ENCODE measurements at places on chromosomes 1 and 21.
A peak's percentile ranks its signal among the peaks of the same experiment; 100 is the strongest.

DNA sequence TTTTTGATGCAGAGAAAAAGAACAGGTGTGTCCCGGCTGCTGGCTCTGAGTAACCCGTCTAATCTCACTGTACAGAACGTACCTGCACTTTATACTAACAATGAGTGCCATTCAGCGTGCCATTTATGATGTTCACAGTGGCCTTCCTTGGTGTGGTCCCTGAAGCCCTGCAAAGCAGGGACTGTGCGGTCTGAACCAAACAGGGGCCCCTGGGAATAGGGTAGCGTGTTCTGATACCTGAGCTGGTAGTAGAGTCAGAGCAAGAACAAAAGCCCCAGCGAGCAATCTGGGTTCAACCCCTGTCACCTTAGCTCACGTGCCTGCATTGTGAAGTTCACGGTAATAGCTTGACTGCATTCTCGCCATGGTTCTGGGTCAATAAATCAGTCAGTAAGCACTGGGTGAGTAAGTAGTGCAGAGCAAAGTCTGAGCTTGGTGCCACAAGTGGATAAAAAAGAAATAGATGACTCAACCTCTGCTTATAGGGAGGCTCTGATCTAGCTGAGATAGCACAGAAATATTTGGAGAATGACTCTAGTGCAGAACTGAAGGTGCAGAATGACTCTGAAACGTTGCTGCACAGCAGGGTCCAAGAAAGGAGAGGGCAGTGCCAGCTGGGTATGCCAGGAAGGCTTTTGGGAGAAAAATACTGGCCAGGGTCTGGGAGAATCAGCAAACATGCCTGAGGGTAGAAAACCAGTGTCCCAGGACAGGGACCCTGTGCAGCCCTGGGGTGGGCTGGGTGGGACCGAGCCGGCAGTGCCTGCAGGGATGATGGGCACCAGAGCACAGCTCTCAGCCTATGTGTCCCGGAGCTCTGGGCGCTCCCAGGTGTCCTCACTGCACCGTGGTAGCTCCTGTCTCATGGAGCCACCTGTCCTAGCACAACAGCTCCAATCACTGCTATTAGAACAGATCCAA, 125.9 kb downstream of the RHOU start:
- DNase-seq = no peak

GRCh38 chr1:89069951-89070350, 4.9 kb upstream of the GBP1 start:
- DNase-seq = no peak

DNA sequence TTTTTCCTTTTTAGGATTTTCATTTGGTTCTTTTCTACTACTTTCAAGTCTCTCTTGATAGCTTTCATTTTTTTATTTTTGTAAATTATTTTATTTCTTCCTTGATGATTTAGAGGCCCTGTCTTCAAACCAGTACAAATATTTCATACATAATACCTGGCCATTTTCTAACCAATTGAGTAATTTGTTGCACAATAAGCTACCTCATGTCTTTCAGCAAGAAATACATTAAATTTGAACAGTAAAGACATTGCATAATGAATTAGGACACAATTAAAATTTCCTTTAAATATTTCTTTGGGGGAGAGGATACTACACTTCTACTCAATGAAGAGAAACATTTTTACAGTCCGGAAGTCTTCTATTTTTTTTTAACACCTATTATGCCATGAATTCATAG, 15.6 kb upstream of the COL9A2 start:
- no peak for DNase-seq

DNA sequence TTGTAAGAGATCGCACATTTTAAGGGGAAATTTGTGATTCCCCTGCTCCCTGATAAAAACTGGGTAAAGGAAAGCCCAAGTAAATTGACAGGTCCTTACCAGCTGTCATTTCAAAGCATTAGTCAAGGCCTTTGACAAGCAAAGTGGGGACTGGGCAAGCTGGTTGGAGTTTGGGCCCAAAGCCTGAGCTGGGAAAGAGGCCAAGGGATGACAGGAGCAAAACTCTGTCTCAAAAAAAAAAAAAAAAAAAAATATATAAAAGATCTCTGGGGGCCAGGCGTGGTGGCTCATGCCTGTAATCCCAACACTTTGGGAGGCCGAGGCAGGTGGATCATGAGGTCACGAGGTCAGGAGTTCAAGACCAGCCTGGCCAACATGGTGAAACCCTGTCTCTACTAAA, 36.9 kb downstream of the SLC2A1 start:
- DNase-seq = no peak

DNA sequence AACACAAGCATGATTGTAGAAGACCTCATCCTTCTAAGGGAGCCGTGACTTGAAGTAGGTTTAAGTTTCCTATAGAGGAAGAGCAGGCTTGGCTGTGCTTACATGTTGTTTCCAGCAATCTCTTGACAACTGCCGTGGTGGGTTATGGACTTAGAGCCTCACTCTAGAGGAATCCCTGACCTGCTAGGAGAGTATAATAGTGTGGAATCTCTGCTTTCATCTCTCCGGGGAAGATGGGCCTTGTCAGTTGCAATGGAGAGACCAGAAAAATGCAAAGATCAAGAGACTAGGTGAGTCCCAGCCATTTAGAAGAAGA, 137.6 kb downstream of the MIS18A start:
- no peak for DNase-seq

GRCh38 chr1:243917177-243917862, 67.3 kb upstream of the AKT3 start:
- DNase-seq = no peak

DNA sequence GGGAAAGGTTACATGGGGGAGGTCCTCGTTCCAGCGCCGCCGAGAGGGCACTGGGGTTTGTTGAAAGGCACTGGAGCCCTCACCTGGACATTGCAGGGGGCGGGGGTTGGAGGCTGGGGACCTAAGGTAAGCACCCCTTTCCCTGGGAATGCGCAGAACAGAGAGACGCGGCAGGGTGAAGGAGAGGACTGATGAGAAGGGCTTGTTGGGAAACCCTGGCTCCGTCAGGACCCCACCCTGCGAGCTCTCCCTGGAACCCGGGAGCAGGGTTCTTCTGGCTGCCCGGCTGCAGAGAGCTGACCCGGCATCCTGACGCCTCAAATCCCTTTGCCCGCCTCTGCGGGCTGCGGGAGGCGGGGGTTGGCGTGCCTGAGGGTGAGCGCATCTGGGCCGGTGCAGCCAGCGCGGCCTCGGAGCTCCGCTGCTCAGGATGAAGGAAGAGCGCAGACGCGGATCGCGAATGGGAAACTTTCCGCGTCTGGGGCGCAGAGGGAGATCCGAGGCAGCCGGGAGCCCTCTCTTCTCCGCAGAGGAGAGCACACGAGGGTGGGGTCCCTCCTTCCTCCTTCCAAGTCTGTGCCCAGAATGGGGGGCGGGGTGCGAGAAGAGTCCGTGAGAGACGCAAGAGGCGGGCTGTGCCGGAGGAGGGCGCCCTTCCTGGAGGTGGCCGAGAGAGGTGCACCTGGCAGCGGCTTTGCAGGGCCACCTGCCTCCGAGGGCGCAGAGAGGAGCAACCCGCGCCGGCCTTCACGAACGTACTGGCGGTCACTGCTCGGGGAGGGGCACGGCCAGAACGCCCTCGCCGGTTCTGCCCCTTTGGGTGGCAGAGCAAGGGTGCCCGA, 2.4 kb downstream of the IGSF21 start:
- peak; percentile 86 for DNase-seq

GRCh38 chr1:70008660-70009059, 196.7 kb downstream of the LRRC40 start:
- DNase-seq = no peak

GRCh38 chr1:165927169-165927568, 99.8 kb downstream of the UCK2 start:
- DNase-seq = peak; percentile 93

All from NCI-H526 (cell line).